ENCODE measurements at places on chromosomes 3 and 15.

- DNase-seq, result no peak
Measured at GRCh38 chr15:73844356-73844755, 29.0 kb upstream of the TBC1D21 start.

DNA sequence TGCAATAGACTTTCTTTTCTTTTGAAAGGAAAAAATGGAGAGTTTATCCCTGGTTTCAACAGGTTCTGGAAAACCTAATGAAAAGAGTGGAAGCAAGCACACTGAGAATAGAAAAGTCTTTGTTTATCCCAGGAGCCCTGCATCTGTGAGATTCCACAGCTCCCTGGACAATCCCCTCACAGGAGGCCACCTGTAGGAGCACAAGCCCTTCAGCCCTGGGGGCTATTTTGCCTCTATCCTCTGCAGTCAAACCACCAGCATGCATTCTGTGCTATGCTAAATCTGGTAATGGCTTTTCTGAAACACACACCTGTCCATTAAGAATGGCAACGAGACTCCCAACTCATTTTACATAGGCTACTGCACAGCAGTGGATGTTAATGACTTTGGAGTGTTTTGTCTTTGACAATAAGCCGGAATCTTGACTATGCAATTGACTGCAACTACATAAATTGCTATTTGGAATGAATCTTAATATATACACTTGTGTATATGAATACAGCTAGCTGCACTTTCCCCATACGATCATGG is 369.4 kb downstream of the NR2F2 start:
- peak; percentile 39 for DNase-seq

- no peak for DNase-seq
Measured at GRCh38 chr3:42847731-42848130, 27.9 kb downstream of the CYP8B1 start.

GRCh38 chr3:34934660-34935059 is 704.7 kb upstream of the ARPP21 start:
- no peak for DNase-seq

GRCh38 chr3:139601191-139601961 is 61.8 kb upstream of the RBP1 start:
- no peak for DNase-seq
